ENCODE measurements at places on chromosomes 6 and 20. TPM values are rescaled to one million over a fixed set of nuclear protein-coding genes. Genes with fewer than 3 reads are reported as not detected.
A peak's percentile ranks its signal among the peaks of the same experiment; 100 is the strongest.

GRCh38 chr20:39800111-39800510 is 838.0 kb downstream of the DHX35 start:
- DNase-seq = no peak

DNA sequence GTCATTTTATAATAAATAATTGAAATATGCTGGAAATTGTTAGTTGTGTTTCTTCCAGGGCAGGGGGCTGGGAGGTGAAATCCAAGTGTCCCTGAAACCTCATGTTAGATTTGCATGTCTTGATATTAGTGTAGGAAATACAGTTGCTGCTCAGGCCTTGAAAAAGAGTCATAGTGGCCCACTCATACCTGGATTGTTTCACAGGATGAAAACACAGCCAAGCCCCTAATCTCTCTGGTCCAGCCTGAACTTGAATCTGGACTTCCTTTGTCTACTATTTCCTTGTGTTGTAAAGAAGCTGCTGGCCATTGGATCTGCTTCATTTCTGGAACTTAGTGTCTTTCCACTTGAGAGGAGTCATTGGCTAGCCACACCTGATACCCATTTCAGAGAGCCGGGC is 108.8 kb upstream of the JARID2 start:
- no peak for DNase-seq

Gene IRF4
- total RNA-seq = 1.6 TPM

- DNase-seq = no peak
Measured at GRCh38 chr6:5217356-5217755, 43.4 kb downstream of the LYRM4 start.

DNA sequence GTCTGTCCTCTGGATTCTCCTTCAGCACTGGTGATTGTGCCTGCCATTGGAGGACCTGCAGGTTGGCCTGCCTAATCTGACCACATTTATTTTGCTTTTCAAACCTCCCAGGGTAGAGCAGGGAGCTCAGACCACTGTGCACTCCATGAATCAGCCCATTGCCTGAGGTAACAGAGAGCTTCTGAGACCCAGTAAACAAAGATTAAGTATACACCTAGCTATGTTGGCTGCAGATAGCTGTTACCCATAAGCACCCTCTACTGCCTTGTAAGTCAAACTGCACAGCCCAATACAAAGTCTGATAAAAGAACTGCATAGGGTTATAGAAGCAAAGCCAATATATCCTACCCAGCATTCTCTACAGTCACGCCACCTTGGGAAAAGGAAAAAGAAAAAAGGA is 338.7 kb downstream of the HTR1B start:
- no peak for DNase-seq

GRCh38 chr20:57545927-57546662 is 14.8 kb upstream of the PCK1 start:
- no peak for DNase-seq

- DNase-seq = no peak
Measured at GRCh38 chr6:119865466-119866350, 516.1 kb upstream of the MAN1A1 start.

GRCh38 chr6:141165002-141165665 is 967.6 kb upstream of the GJE1 start:
- no peak for DNase-seq

Gene BTNL2
- total RNA-seq = not detected

Gene USP49
- 1.7 TPM for total RNA-seq

Gene CENPW
- total RNA-seq = 1.3 TPM

DNA sequence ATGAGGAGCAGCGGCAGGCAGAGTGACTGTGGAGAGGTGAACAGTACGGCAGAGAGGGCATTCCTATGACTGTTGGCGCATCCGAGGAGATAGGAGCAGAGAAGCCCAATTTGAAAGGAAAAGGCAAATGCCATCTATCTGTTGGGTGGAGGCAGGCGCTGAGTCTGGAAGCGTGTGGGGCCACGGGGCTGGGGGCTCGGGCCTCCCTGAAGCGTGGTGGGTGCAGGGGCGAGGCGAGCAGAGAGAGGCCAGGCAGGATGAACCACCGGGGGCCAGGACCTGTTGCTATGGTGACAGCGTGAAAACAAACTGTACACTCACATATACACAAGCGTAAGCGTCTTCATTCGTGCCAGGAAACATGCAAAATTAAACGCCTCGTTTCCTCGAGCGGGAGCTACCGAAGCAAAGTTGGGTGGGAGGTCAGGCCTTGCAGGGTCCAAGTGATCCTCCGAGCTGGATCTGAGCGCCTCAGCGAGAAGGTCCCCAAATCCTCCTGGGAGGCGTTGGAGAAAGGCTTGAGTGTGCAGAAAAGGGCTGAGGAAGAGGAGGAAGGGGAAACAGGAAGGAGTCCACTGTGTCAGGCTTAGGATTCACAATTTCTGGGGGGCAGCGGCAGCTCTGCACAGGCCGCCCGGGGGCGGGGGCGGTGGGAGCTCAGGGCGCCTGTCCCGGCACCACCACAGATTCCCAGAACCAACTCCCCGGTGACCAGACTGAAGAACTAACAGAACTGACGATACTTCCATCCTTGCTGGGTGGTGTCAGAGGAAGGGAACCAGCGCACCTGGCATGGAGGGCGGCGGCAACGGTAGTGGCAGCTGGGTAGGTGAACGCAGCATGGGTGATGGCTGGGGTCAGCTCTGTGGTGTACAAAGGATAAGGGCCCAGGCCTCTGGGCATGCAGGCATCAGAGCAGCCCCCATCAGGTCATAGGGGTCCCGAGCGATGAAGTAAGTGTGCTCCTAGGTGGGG is 68.2 kb downstream of the KHDC1L start:
- no peak for DNase-seq

Gene GRM1
- 0.52 TPM for total RNA-seq

- no peak for DNase-seq
Measured at GRCh38 chr20:57377350-57377749, 13.8 kb upstream of the RBM38 start.

GRCh38 chr20:24771542-24772061 is 177.5 kb upstream of the CST7 start:
- no peak for DNase-seq

- DNase-seq = peak; percentile 17
Measured at GRCh38 chr20:38229376-38230252, 30.9 kb downstream of the KIAA1755 start.

- peak; percentile 53 for DNase-seq
Measured at GRCh38 chr6:149566410-149567193, 427 bp downstream of the GINM1 start.

Gene OVOL2
- not detected for total RNA-seq

- no peak for DNase-seq
Measured at GRCh38 chr20:54774426-54774825, 299.0 kb downstream of the DOK5 start.

Gene PPP1R14C
- total RNA-seq = 114 TPM

- no peak for DNase-seq
Measured at GRCh38 chr6:153947808-153948447, 91.1 kb upstream of the OPRM1 start.

DNA sequence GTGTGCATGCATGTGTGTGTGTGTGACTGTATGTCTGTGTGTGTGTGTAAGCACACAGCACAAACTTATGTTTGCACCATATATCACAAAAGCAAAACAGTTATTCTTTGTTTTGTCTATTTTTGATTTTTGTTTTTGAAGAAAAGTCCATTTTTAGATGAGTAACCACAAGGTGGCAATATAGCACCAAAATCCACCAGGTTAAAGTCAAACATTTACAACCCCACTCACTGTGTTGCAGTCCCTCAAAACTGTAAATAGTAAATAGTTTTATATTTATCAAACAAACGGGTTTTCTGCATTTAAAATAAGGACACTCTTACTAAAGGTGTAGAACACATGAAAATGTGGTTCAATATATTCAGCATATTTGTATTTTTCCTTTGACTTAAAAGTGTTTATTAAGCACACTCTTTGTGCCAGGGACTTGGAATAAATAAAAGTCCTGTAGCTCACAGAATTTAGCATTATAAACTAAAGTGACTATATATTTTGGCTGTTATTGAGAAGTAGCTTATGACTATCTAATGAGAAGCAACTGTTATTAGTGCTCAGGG is 118.5 kb downstream of the GFRAL start:
- no peak for DNase-seq

DNA sequence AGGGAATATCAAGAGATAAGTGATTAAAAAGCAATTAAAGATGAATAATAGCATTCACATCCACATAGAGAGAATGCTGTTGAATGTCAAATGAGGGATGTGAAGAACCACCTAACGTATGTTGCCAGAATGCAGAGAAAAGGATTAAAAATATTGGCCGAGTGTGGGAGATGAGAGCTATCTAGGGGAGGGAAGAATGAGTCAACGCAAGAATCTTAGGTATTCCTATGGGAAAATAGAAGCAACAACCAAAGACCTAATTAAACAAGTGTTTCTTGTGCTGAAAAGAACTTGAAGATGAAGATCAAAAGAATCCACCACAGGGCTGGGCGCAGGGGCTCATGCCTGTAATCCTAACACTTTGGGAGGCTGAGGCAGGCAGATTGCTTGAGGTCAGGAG is 12.2 kb upstream of the RSPH3 start:
- no peak for DNase-seq

Gene C20orf144
- total RNA-seq = 0.29 TPM

DNA sequence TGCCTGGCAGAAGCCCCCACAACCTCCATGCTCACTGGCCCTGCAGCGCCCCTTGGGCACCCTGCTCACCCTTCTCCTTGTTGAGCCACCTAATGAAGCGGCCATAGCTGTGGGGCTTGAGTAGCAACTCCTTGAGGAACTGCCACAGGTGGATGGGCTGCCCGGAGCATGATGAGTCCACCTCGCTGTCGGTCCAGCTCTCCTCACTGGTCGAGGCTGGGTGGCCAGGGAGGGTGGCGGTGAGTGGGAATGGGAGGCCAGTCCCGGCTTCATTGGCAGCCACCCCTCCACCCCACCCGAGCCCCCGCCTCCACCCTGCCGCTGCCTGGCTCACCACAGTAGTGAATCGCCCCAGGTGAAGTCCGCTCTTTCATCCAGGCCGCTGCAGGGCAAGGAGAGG is 16.9 kb downstream of the SPDEF start:
- DNase-seq = no peak

DNA sequence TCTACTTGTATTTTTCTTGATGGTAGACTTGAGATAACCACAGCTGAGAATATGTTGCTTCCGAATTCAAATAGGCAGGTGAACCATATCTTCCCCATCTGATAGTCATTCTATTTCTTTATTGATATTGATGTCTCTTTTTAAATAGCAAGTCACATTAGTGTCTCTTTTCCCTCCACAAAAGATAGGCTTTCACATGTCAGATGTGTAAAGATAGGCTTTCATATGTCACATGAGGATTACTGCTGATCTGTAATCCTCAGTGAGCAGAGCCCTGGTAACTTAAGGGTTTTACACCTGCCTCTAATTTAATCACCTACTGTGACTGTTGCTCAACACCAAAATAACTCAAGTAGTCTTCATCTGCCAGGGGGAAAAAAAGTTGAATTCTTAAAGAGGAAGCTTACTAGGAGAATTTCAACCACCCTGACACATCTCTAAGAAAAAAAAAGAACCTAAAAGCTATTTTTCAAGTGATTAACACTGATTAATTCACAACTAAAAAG is 45.3 kb upstream of the TRDN start:
- DNase-seq = no peak

Gene PRDM13
- not detected for total RNA-seq

All from left cardiac atrium (tissue), 4 donors.